ENCODE measurements at places on chromosomes 13 and 19.

DNA sequence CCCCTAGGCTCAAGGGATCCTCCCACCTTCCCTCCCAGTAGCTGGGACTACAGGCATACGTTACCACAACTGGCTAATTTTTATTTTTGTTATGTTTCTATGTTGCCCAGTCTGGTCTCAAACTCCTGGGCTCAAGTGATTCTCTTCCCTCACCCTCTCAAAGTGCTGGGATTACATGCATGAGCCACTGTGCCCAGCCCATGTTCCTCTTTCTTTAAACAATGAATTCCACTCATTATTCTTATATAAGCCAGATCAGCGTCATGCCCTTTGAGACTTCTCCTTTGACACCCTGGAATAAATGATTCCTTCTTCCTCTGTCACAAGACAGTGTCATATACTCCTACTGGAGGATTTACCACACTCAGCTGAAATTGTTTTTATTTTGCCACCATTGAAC lies 519.9 kb upstream of the SPRY2 start:
- DNase-seq: no peak

DNA sequence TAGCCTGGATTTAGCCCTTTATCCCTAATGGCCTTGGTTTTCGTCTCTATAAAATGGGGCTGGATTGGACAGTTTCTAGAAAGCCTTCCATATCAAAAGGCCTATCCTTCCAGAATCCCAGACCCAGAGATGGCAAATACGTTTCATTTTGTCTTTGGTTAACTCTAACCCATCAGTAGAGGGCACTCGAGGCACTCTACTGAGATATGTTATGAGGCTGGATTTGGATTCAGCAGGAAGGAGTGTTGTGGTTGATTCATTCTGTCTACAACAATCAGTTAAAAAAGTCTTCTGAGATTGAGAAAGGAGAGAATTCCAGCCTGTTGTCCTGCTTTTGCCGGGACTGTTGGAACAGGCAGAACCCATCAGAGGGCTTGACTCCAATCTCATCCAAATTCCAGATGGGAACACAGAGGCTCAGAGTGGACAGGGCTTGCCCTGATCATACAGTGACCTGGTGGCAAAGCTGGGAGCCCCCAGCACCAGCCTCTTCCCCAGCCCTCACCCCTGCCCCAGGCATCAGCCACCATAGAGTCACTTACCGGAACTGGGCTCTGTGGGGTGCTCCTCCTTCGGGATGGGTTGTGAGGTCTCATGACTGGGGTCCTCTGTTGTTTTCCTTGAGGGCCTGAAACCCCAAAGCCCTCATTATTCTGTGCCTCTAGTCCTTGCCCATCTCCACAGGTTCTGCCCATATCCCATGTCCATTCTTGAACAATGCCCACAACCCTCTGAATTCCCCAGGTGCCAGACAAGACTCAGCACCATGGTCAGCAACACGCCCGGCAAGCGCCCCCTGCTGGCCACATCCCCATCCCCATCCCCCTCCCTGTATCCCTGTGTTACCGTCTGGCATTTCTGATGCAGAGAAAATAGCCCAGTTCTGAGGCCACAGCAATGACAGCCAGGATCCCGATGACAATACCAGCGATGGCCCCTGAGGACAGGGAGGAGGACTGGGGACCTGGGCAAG lies 12.3 kb upstream of the ZNF180 start:
- no peak for DNase-seq

DNA sequence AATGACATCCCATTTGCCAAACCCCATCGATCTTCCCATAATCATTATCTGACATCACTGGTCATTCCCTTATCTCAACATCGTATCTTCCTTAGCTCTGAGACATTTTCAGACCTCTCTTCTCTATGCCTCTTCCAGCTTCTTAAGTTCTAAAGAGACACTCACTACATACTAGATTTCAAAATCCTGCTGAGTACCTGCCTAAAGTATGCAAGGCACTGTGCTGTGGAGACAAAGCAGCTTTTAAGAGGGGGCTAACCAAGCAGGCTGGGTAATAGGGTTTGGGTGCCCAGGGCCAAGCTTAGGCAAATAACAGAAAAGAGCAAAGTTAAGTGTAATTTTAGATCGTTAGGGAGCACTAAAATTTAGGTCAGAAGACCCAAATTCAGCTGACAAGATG lies 3.4 kb upstream of the POMP start:
- DNase-seq: no peak

DNA sequence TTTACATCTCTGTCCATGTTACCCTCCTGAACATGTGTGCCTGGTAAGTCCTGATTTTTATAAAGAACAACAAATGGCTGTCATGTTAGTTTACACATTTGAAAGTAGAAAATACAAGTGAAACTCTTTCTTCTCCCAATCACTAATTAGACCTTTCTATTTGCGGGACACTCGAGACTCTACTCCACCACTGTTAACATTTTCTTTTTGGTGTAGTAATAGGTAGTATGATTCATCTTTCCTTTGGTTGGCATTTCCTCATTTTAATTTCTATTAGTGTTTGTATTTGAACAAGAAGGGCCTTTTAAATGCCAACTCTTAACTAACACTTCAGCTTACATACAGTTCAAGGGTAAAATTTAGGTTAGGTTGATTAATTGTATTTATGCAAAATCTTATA lies 371.1 kb downstream of the PCDH9 start:
- DNase-seq: no peak

DNA sequence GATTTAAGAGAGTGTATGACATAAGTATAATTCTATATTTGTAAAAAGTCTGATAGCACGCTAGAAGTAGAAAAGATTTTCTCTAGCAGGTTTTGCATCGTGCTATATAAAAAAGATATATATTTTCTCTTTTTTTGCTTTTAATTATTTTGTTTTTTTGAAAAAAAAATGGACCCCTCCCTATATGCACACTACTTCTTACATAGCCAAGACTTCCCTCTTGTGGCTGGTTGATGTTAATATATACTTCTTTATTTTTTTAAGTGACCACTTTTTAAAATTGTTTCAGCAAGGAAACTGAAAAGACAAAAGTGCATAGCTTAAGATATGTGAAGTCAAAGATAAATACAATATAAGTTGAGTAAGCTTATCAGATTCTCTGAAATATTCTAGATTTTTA lies 1202.8 kb downstream of the DIAPH3 start:
- no peak for DNase-seq

- DNase-seq: no peak
Measured at GRCh38 chr13:98454389-98454881, 122.5 kb downstream of the STK24 start.

DNA sequence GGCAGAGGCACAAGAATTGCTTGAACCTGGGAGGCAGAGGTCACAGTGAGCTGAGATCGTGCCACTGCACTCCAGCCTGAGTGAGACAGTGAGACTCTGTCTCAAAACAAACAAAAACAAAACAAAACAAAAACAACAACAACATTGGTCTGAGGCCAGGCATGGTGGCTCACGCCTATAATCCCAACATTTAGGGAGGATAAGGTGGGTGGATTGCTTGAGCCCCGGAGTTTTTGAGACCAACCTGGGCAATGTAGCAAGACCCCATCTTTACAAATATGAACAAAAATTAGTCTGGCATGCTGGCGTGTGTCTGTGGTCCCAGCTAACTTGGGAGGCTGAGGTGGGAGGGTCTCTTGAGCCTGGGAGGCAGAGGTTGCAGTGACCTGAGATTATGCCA lies 16.0 kb upstream of the NWD1 start:
- no peak for DNase-seq

Data from pancreas (tissue), 10 donors.